ENCODE measurements at places on chromosomes 13 and 19.

DNA sequence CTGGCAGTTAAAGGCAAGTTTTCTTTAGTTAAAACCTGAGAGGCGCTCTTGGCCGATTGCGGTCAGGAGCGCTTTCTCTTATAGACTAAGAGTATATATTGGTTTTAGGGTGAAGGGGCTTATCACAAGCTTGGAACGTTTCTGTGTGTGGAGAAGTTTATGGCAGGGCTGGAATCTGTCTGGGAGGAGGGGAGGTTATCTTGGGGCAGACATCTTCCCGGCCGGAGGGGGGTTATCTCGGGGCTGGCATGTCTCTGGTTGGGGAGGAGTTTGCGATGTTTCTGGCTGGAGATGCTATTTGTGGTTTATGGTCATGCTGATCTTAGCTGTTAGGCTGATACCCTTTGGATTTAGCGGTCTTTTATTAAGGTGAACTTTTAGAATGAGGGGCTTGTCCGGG is 18.3 kb downstream of the KDM4B start:
- DNase-seq: no peak

DNA sequence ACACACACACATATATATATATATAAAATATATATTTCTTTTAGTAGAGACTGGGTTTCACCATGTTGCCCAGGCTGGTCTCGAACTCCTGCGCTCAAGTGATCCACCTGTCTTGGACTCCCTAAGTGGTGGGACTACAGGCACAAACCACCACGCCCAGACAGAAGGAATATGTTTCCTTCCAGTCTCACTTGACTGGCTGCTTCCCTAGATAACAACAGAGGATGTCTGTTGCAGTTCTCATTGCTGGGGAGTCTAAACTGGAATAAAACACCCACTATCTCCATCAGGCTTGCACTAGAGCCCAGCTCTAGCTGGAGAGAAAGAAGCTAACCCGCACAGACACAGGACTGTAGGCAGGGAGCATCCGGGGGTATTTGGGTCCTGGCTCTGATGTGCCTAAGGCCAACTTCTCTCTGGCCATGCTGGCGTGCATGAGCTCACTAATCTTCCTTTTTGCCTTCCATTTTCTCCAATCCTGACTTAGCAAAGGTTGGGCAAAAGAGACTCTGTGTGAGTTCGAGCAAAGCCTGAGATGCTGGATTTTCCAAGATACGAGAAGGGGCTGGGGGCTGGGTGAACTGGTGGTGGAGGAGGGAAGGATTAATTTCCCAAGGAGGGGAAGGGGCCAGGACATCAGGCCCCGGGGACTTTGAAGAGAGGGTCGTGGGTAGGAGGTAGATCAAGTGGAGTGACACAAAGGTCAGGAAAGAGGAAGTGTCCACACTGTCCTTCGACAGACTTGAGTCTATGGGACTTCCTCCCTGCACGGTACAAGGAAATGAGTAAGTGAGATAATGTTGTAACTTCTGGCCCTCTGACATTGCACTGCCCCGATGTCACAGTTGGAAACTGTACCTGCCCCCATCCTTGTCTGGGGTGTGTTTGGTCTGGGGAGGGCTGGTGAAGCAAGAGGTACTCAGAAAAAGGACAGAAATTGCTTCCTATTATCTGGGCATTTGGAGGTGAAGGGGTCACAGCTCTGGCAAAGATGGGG is 22.5 kb upstream of the ALOX5AP start:
- DNase-seq: no peak

DNA sequence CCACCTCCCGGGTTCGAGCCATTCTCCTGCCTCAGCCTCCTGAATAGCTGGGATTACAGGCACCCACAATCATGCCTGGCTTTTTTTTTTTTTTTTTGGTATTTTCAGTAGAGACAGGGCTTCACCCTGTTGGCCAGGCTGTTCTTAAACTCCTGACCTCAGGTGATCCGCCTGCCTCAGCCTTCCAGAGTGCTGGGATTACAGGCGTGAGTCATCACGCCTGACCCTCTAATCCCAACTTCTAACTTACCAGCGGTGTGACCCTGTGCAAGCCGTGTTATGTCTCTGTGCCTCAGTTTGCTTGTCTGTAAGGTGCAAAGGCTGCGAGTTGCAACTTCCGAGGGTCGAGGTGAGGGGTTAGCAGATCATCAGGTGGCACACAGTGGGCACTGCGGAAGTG is 17.3 kb downstream of the ZSWIM4 start:
- DNase-seq: no peak

- DNase-seq: no peak
These were observed 6.9 kb upstream of the GMIP start for GRCh38 chr19:19650331-19650730.

- DNase-seq: no peak
These were observed 14.7 kb downstream of the CAB39L start for GRCh38 chr13:49429121-49429520.

- DNase-seq: no peak
These were observed 1.5 kb upstream of the UPF3A start for GRCh38 chr13:114279758-114280355.

GRCh38 chr13:109700176-109700575 is 86.2 kb downstream of the IRS2 start:
- peak; percentile 89 for DNase-seq

DNA sequence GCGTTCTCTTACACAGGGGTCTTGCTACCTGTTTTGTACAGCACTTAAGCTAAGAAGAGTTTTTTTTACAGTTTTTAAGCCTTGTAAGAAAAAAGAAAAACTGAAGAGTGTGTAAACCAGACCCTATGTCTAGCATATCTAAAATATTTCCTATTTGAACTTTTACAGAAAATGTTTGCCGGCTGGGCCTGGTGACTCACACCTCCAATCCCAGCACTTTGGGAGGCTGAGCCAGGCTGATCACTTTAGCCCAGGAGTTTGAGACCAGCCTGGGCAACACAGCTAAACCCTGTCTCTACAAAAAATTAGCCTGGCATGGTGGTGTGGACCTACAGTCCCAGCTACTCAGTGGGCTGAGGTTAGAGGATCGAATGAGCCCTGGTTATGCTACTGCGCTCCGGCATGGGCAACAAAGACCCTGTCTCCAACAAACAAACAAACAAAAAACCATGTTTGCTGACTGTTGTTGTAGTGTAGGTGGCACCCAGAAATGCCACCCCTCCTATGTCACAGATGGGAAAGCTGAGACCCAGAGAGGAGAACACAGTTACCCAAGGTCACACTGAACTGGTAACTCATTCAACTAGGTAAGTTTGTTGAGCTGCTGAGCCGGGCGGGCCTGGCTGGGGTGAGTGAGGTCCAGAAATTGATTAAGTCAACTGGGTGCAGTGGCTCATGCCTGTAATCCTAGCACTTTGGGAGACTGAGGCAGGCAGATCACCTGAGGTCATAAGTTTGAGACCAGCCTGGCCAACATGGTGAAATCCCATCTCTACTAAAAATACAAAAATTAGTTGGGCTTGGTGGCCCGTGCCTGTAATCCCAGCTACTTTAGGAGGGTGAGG is 1.9 kb upstream of the VASP start:
- no peak for DNase-seq

- DNase-seq: no peak
These were observed at the start of gene P2RY11 for GRCh38 chr19:10111405-10111811. Gene P2RY11, plus strand, starts transcription at chr19:10111693. Its CDS starts 29 bp downstream, at chr19:10111722.

- DNase-seq: no peak
These were observed 10.9 kb upstream of the CBY2 start for GRCh38 chr13:45691251-45691650.

DNA sequence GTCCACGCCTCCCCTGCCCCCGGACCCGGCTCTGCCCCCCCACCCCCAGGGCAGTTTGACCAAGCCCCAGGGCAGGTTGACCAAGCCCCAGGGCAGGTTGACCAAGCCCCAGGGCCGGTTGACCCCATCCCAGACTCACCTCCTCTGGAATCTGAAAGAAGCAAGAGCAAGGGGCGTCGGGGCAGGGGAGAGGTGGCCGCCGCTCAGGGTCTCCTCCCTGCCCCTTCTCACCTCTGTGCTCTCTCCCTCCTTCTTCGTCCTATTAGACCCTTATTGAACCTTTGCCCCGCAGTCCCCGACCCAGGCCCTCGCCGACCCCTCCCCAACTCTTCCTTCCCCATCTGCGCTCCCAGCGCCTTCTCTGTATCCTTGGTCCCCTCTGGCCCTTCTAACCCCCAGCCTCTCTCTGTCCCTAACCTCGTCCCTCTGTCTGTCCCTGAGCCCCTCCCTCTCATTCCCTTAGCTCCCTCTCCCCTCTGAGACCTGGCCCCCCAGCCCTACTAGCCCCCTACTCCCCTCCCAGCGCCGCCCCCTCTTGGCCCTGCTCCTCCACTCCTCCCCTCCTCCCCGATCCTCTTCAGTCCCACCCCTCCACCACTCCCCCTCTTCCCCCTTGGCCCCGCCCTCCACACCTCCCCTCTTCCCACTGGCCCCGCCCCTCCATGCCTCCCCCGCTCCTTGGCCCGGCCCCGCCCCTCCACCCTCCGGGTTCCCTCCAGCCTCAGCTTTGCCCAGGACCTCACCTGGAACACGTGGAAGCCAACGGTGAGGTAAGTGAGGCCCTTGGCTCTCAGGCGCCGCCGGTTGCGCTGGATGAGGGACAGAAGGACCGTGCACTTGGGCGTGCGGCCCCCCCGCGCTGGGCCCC is 7.6 kb downstream of the CAPN12 start:
- peak; percentile 77 for DNase-seq

- no peak for DNase-seq
These were observed 43.3 kb downstream of the CAPN12 start for GRCh38 chr19:38700902-38701454.

- DNase-seq: no peak
These were observed 156.2 kb downstream of the COG6 start for GRCh38 chr13:39811696-39812095.

- DNase-seq: peak; percentile 53
These were observed 2.8 kb downstream of the GRIN2D start for GRCh38 chr19:48396016-48396823.

DNA sequence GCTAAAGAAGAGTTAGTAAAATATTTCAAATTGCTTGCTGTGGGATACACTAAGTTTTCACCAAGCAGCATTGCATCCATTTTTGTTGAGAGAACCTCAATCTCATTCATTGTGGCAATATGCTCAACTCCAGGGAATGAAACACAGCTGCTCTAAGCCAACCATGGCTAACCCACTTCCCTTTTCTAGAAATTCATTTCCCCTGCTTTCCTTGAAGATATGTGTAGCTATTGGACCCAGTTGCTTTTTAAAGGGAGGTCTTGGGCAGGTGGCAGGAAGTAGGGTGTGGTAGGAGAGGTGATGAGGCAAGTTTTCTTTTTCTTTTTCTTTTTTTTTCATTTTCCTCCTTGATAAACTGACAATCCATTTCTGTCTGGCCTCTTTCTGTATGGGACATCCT is 452.2 kb downstream of the FGF14 start:
- DNase-seq: no peak

DNA sequence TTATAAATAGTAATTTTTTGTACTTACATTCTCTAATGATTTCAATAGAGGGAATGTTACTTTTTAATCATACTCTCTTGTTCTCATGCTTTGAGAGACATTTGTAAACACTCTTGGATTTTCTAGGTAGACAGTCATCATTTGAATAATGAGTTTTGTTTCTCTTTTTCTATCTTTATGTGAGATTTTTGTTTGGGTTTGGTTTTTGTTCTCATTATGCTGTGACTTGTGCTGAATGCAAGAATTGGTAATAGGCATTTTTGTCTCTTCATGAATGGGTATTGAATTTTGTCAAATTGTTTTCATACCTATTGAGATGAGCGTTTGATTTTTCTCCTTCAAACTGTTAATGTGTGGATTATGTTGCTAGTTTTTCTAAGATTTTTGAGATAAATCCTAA is 56.8 kb upstream of the GPR183 start:
- DNase-seq: no peak
